ENCODE measurements at places on chromosomes 1 and 21. TPM values are rescaled to one million over a fixed set of nuclear protein-coding genes. Genes with fewer than 3 reads are reported as not detected.
A peak's percentile ranks its signal among the peaks of the same experiment; 100 is the strongest.

- DNase-seq, result no peak
Measured at GRCh38 chr1:206557636-206558473, 50.5 kb downstream of the RASSF5 start.

DNA sequence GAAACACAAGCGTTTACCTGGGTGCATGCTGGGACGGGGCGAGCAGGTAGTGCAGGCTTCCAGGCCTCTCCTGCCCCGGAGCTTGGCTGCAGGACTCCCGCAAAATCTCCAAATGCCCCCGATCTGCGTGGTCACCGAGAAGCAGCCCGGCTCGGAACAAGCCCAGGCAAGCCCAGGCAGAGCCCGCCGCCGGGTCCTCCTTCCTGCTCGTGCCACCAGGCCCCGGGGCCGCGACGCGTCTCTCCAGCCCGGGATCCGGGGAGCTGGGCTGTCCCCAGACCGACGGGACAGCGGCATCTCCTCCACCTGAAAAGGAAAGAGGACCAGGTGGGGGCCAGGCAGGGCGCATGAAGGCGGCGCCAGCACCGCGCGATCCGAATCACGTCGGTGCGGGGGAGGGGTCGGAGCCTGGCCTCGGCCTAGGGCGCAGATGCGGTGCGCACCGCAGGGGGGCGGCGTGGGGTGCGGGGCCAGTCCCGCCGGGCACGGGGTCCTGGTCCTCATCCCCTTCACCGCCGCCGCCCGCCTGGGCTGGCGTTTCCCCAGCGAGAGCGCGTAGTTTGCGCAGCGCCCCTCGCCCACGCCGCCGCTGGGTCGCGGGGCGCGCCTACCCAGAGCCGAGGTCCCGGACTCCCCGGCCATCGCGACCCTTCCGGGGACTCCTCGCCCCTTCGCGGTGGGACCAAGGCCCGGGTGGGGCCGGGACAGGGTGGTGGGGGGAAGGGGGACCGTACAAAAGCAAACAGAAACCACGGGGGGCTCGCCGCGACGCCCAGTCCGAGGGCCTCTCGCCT, 52.4 kb upstream of the H6PD start:
- DNase-seq, result no peak

- peak; percentile 64 for DNase-seq
Measured at GRCh38 chr1:243731301-243731891, 118.6 kb downstream of the AKT3 start.

DNA sequence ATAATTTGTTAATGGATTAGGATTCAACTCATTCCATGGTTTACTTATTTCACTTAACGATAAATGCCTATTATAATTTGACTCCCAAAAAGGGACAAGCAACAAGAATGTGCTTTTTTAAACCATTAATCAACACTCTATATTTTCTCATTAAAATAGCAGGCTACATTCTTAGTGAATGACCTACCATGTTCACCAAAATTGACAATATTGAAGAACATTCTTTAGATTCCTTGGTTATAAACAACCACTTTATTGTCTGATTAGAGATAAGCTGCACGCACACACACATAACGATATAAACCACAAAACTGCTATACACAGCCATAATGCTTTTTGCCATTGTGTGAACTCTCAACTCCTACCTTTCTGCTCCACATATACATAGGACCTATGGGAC, 75.4 kb upstream of the LRRC7 start:
- DNase-seq, result no peak

GRCh38 chr1:45884700-45885099, 81.3 kb downstream of the MAST2 start:
- DNase-seq, result peak; percentile 37

GRCh38 chr1:42380586-42381279, at the start of gene RIMKLA:
Gene RIMKLA, plus strand, starts transcription at chr1:42380792. Its CDS starts 143 bp downstream, at chr1:42380935.
- DNase-seq, result peak; percentile 6

DNA sequence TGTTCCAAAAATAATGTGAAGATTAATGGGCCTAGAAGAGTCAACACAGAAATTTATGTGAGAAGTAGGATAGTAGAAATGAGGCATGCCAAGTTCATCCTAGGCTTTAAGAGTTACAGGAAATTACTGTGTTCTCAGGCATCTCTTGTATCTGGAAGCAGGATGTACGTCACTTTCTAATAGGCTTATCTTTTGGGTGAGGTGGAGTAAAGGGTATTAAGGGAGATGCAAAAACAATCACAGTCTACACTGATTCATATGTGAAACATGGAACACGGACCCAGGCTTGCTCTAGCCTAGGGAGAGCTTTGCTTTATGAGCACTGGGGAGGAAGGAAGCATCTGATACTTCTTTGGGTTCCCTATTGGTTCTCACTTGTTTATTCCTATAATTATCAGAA, 84.5 kb upstream of the RGS4 start:
- DNase-seq, result peak; percentile 94

DNA sequence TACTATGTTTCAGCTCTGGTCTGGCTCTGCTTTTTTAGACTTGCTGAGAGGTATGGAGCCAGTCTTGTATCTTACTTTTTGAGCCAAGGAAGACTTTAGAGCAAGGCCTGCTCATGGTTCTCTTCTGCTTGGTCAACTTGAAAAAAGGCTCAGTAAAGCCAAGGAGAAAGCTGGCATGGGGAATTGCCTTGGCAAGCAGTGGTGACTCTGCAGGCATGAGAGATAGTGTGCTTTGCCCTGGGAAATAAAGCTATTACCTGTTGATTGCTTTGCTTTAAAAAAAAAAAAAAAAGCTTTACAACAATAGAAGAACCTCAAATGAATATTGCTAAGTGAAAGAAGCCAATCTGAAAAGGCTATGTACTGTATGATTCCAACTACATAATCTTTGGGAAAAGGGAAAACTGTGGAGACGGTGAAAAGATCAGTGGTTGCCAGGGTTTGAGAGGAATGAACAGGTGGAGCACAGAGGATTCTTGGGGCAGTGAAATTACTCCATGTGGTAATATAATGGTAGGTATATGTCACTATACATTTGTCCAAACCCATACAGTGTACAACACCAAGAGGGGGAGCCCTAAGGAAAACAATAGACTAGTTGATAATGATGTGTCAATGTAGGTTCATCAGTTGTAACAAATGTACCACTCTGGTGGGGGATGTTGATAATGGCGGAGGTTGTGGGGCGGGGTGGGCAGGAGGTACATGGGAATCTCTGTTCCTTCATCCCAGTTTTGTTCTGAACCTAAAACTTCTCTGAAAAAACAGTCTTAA, 87.6 kb downstream of the HMCN1 start:
- DNase-seq, result no peak

DNA sequence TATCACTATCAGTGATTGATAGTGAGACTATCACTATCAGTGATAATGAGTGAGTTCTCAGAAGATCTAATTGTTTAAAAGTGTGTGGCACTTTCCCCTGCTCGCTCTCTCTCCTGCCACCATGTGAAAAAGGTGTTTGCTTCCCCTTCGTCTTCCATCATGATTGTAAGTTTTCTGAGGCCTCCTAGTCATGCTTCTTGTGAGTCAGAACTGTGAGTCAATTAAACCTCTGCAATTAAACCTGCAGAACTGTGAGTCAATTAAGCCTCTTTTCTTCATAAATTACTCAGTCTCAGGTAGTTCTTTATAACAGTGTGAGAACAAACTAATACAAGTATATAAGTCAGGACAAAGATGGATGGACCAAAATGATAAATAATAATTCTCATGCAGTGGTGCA, 7.0 kb upstream of the IL23R start:
- no peak for DNase-seq

DNA sequence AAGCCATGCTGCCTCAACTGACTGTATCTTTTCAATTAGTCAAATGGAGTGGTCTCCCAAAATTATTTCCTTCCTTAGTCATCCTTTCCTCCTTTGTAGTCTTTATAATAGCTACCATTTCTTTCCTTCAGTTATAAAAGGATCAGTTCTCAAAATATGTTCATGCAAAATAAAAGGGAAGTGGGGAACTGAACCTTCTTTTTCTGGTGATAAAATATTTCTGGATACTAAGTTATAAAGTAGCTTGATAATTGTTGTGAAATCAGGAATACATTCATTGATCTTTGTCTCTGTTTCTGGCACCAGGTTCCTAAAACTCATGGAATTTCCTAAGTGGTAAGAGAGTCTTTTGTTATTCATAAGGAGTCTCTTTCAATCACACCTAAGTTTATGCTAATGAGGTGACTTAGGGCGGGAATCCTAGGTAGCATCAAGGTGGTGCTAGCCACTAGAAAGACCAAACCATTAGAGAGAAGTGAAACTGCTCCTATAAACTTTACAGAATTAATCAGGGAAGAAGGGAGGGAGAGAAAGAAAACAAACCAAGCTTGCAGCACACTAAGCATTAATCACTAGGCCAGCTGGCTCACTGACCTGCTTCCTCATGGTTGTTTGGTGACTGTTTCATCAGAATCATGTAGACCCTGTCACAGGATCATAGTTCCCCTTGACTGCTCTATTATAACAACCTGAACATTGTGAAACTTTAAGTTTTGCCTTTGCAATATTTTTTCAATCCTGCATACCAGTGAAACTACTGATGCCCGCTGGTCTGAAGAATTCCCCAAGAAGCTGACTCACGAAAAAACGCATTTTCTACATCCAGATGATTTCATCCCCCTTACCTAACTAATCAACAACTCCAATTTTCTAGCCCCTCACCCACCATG, 161.6 kb upstream of the PTBP2 start:
- peak; percentile 99 for DNase-seq

DNA sequence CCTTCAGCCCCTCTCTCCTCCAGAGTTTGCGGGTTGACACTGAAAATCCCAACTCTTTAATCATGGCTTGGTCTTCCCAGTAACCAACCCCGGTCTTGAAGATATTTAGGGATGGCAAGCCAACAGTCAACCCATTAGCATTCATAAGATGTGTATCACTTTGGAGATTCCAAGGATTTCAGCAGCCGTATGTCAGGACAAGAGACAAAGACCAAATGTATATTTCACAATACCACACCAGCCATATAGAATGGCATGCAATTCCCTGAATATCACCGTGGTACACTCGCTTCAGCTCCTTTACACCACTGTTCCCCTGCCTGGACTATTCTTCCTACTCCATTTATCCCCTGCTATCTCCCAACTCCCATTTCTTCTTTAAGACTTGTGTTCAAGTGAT, 109.2 kb downstream of the CSMD2 start:
- DNase-seq, result no peak

- no peak for DNase-seq
Measured at GRCh38 chr1:161722406-161722805, 1.1 kb downstream of the FCRLB start.

SERPINC1 gene
- total RNA-seq, result not detected

NUCKS1 gene
- total RNA-seq, result 103 TPM

RAD54L gene
- 4.8 TPM for total RNA-seq

FAM131C gene
- total RNA-seq, result 0.28 TPM

PRKAA2 gene
- total RNA-seq, result 1.4 TPM

Data from IMR-90 (cell line).